ENCODE measurements at places on chromosomes 16 and 17.

DNA sequence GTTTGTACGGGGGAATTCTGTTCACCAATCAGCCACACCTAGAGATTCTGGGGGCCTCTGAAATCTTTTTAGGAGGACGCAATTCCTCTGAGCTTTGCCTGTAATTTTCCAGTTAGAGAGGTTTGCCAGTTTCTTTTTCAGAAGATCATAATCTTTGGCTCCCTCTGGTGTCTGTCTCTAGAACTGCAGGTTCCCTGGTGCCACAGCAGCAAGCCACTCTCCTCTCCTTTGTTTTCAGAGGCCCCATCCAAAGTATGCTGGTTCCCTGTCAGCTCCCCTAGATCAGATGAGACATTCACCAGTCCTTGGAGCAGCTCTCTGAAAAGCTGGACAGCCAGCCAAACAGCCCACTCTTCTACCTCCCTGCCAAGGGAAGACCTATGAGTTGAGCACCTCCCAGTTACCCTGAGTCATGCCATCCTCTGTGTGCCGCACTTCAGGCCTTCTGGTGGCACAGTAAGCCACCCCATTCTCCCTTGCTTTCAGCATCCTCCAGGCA lies 36.1 kb downstream of the RNF112 start:
- DNase-seq = peak; percentile 35

DNA sequence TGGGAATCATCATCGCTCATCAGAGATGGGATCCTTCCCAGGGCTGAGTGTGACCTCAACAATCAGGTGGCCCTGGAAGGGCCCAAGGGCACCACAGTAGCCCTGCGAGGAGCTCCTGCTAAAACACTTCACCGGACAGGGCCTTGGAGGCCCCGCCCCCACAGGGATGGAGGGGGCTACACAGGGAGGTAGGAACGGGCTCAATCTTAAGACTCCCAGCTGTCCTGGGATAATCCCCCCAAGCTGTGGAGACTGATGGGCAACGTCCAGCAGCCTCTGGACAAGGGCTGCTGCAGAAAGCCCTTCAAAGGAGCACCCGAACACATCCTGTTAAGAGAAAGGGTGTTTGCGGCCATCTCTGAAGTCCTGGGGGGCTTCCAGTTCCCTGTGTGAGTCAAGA lies 60.4 kb downstream of the ZNF423 start:
- DNase-seq = no peak

- DNase-seq = peak; percentile 50
Measured at GRCh38 chr16:67537270-67537635, 8.6 kb downstream of the RIPOR1 start.

GRCh38 chr16:831571-832413 lies 31.3 kb upstream of the GNG13 start:
- no peak for DNase-seq

DNA sequence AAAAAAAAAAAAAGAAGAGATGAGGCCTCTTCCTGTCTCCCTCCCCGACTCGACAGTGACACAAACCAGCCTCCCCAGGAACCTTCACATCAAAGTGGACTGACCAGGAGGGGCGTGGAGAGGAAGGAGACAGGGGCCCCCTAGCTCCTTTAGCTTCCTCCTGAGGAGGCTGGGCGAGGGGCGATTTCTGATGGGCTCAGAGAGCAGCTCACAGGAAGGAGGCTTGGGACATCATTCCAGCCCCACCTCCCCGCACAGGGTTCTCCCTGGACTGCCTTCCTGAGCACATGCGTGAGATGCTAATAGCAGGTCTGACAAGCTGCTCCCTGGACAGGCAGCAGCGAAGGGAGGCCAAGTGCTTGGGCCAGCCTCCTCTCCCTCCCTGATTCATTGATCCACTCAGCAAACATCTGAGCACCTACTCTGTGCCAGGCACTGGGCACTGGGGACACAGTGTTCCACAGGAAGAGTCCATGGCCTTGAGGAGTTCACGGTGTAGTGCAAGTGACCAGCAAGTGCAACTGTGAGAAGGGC lies 14.4 kb upstream of the DOK4 start:
- no peak for DNase-seq

DNA sequence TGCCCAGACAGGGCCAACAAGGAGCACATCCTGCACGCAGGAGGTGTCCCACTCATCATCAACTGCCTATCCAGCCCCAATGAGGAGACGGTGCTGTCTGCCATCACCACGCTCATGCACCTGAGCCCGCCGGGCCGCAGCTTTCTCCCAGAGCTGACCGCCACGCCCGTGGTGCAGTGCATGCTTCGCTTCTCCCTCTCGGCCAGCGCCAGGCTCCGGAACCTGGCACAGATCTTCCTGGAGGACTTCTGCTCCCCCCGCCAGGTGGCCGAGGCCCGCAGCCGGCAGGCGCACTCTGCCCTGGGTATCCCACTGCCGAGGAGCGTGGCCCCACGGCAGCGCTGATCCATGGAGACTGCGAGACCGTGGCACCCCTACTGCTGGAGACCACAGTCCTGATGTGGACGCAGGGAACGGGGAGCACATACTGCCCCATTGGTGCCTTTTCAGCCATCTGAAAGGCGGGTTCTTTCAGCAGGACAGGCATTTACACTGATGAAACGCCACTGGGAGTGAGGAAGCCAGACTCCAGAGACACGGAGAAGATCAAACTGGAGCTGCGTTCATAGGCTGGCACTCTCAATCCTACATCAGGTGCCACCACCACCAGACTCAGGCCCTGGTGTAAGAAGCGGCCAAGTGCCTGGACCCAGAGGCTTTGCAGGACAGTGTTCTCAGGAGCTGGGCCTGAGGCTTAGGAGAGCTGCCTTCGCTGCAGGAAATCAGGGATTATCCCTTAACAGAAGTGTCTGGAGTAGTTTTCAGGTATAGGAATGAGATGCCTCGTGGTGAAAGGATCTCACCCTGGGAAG lies 2.6 kb downstream of the NT5C start:
- no peak for DNase-seq

DNA sequence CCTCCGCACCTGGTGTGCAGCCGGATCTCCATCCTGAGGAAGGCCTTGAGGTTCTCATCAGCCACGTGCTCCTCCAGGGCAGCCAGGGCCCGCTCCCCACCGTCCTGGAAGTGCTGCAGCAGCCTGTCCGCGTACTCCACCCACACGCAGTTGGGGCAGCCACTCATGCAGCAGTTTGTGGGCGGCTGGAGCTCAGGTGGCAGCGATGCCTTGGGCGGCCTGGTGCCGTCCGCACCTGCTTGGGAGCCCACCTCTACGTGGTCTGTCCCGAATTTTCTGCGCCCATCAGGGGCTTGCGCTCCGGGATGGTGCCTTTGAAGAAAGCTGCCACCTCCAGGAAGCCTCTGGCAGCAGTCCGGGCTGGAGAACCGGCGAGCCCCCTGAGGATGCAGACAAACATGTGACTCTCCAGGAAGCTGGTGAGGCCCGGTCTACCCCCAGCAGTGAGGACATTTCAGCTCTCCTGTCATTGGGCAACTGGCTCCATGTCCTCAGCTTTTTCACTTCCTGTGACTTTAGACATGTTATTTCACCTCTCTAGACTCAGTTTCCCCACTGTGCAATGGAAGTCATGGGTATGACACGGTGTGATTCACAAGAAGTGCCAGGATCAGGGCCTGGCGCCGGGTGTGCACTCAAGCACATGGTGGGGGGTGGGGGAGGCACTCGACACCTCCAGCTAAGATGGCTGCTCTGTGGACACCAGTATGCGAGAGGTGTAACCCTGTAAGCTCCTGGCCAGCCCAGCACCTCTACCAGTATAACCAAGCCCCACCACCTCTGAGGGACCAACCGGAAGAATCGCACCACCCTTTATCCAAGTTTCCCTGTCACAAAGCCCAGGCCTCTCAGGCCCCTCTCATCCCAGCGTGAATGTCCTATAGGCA lies 957 bp downstream of the OXLD1 start:
- peak; percentile 40 for DNase-seq

- DNase-seq = no peak
Measured at GRCh38 chr17:29107933-29108822, 65.2 kb downstream of the PIPOX start.

GRCh38 chr17:68301438-68301959 lies 10.2 kb downstream of the ARSG start:
- no peak for DNase-seq

- no peak for DNase-seq
Measured at GRCh38 chr17:78825696-78826095, 14.9 kb downstream of the USP36 start.

GRCh38 chr17:63762161-63763078 lies 11.0 kb downstream of the CCDC47 start:
- no peak for DNase-seq

DNA sequence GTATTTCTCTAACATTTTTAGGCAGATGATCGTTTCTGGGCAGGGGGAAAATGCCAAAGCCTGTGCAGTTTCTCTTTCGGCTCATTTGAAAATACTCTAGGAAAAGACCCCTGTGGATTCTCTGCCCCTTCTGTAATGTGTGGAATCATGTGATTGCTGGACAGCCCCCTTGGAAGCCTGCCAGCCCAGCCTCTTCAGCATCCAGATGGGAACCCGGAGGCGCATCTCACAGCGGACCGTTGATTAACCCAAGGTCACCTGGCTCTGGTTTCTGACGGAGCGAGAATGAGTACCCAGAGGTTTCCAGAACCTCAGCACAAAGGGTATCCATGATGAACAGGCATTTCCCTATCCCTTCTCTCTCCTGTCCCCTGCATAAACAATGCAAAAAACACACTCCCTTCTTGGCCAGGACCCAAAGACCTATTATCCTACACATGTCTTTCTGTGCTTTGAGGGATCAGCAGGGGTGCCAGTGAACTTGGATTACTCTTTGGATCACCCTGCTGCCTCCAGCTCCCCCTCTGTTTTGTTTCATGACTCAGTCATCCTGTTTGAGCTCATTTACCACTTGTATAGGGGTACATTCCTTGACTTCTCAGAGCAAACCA lies 957.1 kb upstream of the RBFOX1 start:
- DNase-seq = no peak

DNA sequence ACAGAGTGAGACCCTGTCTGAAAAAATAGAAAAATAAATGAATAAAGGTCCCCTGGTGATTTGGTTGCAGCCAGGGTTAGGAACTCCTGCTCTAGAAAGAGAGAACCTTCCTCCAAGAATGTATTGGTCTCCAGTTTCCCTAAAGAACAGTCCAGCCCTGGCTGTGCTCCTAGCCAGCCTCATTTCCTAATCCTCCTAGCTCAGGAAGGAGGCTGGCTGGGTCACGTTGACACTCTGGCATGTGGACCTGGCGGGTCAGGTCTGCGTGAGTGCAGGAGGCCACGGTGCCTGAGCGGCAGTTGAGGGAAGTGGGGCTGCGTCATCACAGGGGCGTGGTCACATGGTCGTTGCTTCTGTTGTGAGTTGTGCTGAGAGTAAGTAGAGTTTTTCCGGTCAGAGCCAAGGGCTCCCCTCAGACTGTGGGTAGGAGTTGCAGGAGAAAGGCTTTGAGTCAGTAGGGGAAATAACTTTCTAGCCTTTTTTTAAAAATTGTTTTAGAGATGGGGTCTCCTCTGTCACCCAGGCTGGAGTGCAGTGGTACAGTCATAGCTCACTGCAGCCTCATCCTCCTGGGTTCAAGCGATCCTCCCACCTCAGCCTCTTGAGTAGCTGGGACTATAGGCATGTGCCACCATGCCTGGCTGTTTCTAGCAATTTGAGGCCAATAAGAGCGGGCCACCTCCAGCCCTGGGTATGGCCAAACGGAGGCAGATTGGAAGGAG lies 194.0 kb upstream of the CIBAR2 start:
- peak; percentile 34 for DNase-seq

Measured in activated T-helper 9 cell treated with anti-CD3 and anti-CD28 coated beads, Interleukin-2, amount 50 U/mL, for 16 hours (primary cell).